ENCODE measurements at places on chromosomes 7 and 10.

- DNase-seq, result no peak
Measured at GRCh38 chr7:74518654-74519053, 64.9 kb downstream of the GTF2IRD1 start.

DNA sequence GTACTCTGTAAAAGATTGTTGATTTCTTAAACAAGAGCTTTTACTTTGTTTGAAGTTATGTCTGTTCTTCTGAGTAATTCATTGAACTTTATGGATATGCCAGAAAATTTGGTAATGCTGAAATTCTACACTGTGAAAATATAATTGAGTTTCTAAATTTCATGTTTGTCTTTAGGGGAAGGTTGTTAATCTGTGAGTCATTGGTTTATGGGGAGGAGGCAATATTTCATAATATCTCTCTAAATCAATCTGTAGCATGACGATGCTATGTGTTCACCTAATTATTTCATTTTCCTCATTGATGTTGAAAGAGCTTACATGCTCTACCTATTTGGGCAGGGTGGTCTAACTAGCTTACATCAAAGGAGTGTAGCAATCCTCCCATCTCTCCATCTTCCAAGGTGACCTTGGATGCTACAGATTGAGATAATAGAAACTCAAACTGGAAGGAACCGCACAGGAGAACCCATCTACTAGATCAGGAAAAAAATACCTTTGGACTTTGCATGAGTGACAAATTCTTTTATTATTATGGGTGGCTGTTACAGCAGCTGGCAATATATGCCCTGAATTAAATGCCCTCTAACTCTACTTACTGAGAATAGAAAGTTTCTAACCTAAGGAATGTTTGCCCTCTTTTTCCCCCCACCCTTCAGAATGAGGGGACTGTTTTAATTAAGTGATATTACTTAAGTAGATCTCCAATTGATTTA lies 8.4 kb upstream of the SNX13 start:
- no peak for DNase-seq

DNA sequence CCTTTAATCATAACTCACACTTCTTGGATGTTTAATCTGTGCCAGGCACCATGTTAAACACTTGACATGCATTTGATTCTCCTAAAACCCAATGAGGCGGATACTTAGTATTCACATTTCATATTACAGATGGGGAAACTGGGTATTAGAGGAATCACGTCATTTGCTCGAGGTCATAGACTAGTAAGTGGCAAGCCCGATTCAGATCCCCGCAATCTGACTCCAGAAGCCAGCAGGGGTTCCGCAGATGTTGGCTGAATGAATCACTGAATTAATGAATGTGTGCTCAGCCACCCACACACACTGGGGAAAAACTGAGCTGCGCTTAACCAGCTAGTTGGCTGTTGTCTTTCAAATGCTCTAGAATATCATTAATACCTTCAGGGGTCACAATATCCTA lies 22.5 kb upstream of the ENO4 start:
- no peak for DNase-seq

DNA sequence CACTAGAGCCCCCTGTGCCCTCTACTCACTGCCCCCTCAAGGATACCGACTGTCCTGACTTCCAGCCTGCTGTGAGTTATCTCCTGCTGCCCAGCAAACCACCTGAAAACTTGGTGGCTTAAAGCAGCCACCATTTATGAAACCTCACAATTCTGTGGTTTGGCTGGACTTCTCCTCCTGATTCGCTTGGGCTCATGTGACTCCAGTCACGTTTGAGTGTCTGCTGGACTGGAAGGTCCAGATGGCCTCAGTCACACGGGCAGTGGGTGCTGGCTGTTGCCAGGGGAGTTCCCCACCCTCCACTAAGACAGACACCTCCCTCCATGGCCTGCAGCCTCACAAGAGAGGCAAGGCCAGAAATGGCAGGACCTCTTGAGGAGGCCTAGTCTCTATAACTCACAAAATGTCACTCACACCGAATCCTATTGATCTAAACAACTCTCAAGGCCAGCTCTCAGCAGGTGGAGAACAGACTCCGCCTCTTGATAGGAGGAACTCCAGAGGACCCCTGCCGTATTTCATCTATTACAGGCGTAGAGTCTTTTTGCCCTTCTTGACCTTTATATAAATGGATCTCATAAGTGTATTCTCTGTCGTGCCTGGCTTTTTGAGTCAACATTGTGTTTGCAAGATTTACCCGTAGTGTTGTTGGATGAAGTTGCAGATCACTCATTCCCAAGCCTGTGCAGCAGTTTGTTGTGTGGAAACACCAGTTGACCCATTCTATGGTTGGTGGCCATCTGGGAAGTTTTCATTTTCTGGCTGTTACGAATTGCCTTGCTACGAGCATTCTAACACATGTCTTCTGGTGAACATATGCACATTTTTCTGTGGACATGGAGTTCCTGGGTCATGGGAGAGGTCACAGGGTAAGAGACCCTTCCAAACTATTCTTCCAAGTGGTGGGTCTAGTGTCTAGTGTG lies 48.3 kb downstream of the ZMIZ1 start:
- no peak for DNase-seq

- no peak for DNase-seq
Measured at GRCh38 chr10:12390733-12391132, 41.4 kb downstream of the CAMK1D start.
